ENCODE measurements at places on chromosomes 7 and 10. TPM values are rescaled to one million over a fixed set of nuclear protein-coding genes. Genes with fewer than 3 reads are reported as not detected.

DNA sequence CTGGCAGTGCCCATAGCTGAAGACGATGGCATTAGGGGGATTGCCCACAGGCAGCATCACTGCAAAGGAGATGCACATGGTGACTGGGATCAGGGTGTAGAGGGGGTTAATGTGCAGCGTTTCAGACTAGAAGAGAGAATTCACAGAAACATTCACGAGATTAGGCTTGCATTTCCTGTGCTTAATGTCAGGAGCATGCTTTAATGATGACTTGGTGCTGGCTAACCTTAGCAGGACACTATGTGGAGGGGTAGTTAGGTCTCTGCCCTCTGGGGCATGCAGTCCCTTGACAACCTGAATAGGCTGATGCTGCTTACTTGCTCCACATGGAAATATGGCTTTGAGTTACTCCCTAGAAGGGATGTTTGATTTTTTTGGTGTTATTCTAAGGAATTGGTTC lies 21.8 kb downstream of the STMP1 start:
- DNase-seq = no peak

DNA sequence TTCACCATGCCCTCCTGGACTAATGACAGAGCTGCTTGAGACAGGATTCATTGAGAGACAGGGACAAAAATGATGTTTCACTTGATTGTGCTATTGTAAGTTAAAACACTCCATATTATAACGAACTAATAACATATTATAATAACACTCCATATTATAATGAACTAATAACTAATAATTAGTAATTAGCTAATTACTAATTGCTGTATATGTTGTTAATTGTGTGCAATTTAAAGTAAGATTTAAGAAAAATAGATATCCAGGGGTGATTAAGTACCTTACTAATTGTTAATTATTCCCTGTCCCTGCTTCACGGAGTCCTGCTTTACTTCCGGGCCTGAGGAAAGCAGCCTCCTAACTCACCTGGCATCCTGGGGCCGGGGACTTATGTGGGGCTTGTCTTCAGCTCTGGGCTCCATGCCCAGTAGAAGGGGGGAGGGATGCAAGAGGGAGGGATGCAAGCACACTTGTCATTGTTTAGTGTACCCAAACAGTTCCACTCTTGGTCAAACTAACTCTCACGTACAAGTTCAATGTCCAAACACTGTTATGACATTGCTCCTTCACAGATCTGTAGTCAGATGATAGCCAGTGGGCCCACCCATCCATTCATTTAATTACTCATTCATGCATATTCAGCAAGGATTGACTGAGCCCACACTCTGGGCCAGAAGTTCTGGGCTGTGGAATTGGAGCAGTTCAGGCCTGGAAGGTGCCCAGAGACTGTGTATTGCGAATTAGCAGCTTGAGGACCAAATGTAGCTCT lies 53.8 kb downstream of the COL13A1 start:
- DNase-seq = no peak

GRCh38 chr10:45368181-45368580 lies 5.8 kb upstream of the ALOX5 start:
- no peak for DNase-seq

DNA sequence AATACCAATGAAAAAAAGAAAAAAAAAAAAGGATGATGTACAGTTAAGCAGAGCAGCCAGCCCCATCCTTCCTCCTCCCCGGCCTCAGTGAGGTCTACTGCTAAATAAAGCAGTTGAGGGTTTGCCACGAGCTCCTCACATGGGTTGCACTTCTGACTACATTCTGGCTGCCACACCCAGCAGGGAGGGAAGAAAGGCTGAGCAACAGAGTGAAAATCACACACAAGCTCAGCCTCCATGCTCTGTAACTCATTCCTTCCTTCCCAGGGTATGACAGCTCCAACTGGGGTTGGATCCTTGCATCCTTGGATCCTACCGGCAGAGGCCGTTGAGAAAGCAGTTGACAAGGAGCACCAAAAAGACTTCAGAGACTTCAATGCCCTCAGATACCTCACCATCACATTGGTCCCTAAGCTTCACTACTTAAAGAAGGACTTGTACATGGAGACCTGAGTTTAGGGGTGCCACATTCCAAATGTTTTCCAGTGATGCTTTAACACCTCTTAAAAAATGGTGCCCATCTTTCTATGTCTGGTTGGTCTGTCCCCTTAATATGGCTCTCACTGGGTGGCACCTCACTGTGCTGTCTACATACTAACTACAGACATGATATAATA lies 52.9 kb upstream of the PIK3CG start:
- no peak for DNase-seq

DNA sequence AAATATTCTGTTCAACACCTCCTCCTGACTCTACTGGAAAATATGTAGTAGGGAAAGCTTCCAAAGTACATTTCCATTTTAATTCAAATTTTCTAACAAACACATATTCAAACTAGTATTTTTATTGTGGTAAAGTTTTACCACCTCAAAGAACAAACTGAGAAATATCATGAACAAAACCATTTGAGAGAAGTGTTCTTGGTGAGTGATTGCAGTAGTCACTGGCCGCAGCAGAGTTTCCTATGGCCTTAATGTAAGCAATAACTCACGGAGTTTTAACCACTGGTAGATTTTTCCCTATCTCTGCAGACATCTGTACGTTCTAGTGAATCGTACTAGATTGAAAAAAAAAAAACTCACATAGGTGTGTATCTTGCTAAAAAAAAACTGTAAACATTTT lies 487.0 kb upstream of the FZD8 start:
- DNase-seq = no peak

GRCh38 chr10:49298671-49298982 lies 343 bp upstream of the C10orf71 start:
- DNase-seq = no peak

DNA sequence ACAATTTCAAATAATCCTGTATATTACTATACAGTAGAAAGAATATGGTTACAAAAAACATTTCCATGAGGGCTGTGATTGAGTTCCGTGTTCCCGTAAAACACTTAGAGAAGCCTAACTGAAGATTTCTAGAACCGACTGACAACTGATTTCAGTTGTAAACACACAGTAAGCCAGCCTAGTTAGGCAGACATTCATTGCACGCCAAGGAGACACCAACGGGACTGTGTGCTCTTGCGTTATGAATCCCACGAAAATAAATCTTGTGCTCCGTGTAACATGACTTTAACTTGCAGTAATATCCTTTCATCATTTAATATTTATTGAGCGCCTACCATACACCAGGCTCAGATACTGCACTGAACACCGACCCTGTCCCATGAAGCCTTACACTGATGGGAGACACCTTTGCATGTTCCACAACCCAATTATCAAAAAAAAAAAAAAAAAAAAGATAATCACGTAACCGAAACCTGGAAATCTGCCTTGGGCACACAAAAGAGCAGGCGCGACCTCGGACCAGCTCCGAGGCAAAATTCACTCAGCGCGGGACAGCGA lies 420 bp upstream of the KLHL7 start:
- no peak for DNase-seq

DNA sequence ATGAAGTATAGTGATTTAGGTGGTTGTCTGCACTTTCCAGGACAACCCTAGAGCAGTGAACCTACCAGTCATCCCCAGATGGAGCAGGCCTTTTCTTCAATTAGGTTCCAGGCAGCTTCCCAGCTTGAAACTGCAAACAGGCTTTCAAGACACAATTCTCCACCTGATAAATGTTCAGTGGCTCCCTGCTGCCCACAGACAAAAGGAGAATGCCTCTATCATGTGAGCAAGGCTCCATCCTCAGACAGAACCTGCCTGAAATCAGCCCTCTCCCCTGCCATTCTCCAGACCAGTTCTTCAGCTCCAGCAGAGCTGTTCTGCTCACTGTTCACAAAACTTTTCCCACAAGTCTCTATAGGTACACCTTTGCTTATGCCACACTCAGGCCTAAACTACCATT lies 22.1 kb downstream of the RELN start:
- DNase-seq = no peak

GRCh38 chr10:79255007-79255507 lies 92.2 kb upstream of the PPIF start:
- no peak for DNase-seq

- no peak for DNase-seq
Observed at GRCh38 chr10:68330852-68331454, 911 bp upstream of the HNRNPH3 start.

GRCh38 chr7:130332259-130333053 lies 12.2 kb upstream of the CPA5 start:
- no peak for DNase-seq

DNA sequence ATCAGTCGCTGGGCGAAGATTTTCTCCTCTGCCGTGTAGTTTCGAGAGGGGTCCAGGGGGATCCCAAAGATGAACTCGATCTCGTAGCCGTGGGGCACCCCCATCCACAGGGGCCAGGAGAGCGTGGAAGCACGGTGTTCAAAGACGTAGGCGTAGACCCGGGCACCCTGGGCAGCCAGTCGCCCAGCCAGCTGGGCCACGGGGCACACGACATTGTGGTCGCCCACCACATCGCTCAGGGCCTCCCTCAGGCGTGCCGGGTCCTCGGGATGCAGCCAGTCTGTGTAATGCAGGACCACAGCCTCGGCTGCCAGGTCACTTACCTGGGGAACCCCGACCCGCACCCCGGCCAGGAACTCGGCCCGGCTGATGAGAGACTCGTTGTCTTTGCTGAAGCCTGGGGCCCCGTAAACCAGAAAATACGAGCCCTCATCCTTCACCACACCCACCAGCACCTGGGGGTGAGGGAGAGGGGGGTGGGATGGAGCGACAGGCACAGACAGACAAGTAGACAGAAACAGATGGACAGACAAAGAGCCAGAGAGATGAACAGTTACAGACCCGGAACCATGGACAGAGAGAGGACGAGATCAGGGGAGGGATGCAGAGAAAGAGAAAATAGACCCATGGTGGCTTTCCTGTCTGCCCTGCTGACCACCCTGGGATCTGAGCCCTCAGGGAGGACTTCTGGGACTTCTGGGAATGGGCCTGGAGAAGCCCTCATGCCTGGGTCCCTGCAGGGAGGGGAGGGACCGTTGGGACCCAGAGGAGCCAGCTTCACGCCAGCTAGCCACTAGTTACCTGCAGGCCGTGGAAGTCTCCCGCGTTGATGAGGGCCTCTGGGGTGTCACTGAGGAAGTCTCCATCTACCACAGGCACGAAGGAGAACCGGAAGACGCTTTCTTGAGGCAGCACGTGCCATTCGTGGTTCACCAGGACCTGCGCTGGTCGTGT lies 3.0 kb downstream of the ACHE start:
- DNase-seq = no peak

Gene GIMAP2
- total RNA-seq = not detected

Gene NPFFR1
- not detected for total RNA-seq

Gene OPALIN
- total RNA-seq = not detected

Gene CPED1
- 3.4 TPM for total RNA-seq

Gene DGKB
- total RNA-seq = 0.57 TPM

Gene TEX36
- total RNA-seq = not detected

Gene PPP1R17
- not detected for total RNA-seq

Gene CAMK2B
- not detected for total RNA-seq

Gene TAS2R4
- 2.2 TPM for total RNA-seq

Gene HHEX
- total RNA-seq = 1.7 TPM

Gene CHAT
- total RNA-seq = not detected

Data from osteocyte (in vitro differentiated cells).